ENCODE measurements at places on chromosomes 7 and 10.

GRCh38 chr7:134905375-134905774 lies 80.9 kb upstream of the AGBL3 start:
- DNase-seq: no peak

DNA sequence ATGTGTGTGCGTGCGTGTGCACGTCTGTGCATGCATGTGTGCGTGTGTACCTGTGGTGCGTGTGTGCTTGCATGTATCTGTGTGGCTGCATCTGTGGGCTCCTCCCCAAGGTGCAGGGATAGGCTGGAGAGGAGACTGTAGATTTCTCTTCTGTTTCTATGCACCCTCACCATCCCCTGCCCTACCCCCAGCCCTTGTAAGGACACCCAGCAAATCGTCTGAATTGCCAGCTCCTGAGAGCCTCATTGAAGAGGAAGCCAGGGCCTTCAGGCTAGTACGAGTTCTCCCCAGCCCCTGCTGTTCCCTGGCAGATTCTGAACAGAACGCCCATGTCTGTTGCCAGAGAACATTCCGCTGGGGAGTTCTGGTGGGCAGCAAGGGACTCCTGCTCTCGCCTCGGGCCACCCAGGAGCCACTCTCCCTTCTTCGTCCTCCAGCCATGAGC lies 17.0 kb upstream of the TRIM8 start:
- no peak for DNase-seq

- DNase-seq: no peak
These were observed 19.9 kb upstream of the MACROH2A2 start for GRCh38 chr10:70032667-70033289.

- DNase-seq: no peak
These were observed 106.8 kb upstream of the CTTNBP2 start for GRCh38 chr7:117979954-117980497.
